ENCODE measurements at places on chromosomes 2 and 18.

DNA sequence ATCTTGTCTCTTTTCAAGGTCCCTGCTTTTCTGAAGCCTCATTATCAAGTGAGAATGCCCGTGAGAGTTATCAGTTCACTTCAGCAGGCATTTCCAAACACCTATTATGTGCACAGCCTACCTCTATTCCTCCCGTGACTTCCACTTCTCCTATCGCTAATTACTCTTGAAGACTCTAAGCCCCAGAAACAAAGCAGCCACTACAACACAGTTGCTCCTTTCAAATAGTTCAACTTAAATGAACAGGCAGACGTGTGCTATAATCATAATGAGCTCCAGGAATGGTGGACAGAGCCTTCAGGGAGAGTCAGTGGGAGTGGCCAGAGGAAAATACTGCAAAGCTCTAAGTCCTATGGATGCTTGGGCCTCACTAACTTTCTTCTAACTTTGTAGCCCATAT, 159.0 kb downstream of the RDH14 start:
- DNase-seq, result no peak

GRCh38 chr2:236338495-236339184, 74.4 kb upstream of the ASB18 start:
- DNase-seq, result no peak

DNA sequence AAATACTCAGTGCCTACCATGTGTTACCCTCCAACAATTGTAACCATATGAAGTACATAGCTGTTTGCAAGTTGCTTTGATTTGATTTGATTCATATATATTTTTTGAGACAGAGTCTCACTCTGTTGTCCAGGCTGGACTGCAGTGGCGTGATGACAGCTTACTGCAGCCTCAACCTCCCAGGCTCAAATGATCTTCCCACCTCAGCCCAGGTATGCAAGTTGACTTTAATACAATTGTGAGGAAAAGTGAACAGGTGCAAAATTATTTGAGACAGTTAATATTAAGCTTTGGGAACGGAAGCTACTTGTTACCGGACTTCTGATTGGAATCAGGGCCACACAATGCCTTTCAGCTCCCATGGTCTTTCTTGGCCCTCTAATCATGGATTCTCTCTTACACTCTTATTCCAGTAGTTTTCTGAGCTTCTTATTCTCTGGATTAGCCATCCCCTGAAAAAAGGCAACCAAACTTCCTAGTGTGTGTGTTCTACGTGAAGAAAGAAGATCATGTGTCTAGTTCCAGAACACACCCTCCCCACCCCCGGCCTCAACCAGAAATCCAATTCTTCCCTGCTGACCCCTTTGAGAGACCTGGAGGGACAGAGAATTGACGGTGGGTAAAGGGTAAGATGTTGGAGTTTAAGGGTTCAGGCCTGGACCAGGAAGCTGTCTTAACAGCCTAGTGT, 1.1 kb upstream of the RPL37A start:
- no peak for DNase-seq

GRCh38 chr2:238947243-238947760, 99.4 kb downstream of the TWIST2 start:
- no peak for DNase-seq

- DNase-seq, result no peak
These were observed 173.3 kb upstream of the ERBB4 start for GRCh38 chr2:212711856-212712255.

GRCh38 chr2:44839370-44839769, 102.1 kb upstream of the SIX3 start:
- DNase-seq, result no peak
